Heart right ventricle (tissue), 16 donors: ENCODE measurements at places on chromosomes 2 and 18.

DNA sequence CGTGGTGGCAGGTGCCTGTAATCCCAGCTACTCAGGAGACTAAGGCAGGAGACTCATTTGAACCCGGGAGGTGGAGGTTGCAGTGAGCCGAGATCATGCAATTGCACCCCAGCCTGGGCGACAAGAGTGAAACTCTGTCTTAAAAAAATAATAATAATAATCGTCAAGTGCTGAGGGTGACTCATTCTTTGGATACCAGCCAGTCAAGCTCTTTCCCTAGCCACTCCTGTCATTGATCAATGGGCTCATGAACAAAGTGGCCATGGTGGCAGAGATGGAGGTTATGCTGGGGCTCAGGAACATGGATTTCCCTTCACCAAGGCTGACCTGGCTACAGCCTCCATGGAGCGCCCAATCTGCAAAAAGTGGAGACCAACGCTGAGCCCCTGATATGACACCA, 94.5 kb upstream of the HAAO start:
- H3K4me1 ChIP-seq, result no peaks in the 10 kb centered on the region
- H3K27me3 ChIP-seq, result no peaks in the 10 kb centered on the region
- H3K4me3 ChIP-seq, result no peak overlapping the region
- H3K36me3 ChIP-seq, result no peaks in the 10 kb centered on the region
- H3K27ac ChIP-seq, result no peak overlapping the region

DNA sequence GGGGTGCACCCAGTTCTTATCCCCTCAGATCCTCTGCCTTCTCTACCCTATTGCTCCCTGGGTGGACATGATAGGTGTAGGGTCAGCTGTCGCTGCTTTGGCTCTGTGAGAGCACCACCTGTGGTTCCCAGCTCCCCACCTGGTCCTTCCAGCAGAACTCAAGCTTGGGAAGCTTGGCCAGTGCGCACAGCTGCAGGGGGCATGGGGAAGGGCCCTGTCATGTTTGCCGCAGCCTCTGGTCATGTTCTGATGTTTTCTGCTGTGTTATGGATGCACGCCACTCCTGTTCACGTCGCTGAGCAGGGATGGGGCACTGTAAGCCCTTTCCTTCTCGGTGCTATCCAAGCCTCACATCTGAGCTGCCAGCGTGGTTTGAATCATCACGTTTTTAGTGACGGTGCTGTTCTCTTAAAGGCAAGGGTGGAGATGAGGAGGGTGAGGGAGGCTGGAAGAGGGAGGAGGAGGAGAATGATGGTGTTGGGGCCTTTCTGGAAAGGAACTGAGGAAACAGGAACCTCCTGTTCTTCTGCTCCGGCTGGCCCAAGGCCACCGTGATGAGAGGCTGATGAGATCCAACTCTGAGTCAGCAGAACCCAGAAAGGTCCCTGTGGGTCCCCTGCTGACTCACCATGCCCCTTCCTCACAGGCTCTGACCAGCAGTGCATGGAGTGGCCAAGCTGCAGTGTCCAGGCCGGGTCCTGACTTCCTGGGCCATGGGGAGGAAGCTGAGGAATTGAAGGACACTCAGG, 78.0 kb downstream of the LIPG start:
- H3K27ac ChIP-seq, result peak overlapping the region; percentile 40
- no peaks in the 10 kb centered on the region for H3K4me1 ChIP-seq
- H3K36me3 ChIP-seq, result no peaks in the 10 kb centered on the region

DNA sequence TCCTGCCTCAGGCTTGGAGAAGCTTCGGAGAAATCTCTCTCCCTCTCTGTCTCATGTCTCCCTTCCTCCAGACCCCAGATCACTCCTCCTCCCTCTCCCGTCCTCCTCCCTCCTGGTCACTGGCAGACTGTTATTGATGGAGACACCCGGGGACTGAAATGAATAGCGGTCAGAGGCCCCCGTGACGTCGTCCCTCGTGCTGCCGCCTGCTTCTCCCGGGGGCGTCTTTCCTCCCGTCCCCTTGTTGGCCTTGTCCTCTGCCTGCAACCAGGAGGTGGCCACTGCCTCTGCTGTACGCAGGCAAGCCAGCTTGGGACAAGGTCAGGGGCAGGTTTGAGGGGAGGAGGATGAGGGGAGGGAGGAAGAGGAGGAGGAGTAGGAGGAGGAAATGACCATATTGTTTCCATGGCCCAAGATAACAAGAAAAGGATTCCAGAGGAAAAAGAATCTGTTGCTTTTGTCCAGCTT, 78.2 kb downstream of the CELF4 start:
- no peak overlapping the region for H3K4me3 ChIP-seq
- no peaks in the 10 kb centered on the region for H3K36me3 ChIP-seq
- H3K27me3 ChIP-seq, result peaks cover 82% of the 10 kb centered on the region
- H3K4me1 ChIP-seq, result no peaks in the 10 kb centered on the region

- no peak for DNase-seq
- H3K27ac ChIP-seq, result no peak overlapping the region
- H3K36me3 ChIP-seq, result no peaks in the 10 kb centered on the region
- no peaks in the 10 kb centered on the region for H3K4me1 ChIP-seq
Observed at GRCh38 chr2:240785424-240786335, 34.3 kb downstream of the KIF1A start.

GRCh38 chr2:192159736-192160135, 35.0 kb downstream of the TMEFF2 start:
- H3K4me3 ChIP-seq, result no peak overlapping the region
- H3K27ac ChIP-seq, result no peak overlapping the region
- H3K27me3 ChIP-seq, result no peaks in the 10 kb centered on the region

GRCh38 chr2:140737006-140737405, 1393.8 kb downstream of the LRP1B start:
- no peak overlapping the region for H3K4me3 ChIP-seq
- DNase-seq, result no peak
- H3K27me3 ChIP-seq, result no peaks in the 10 kb centered on the region
- H3K4me1 ChIP-seq, result no peaks in the 10 kb centered on the region
- no peak overlapping the region for H3K27ac ChIP-seq

DNA sequence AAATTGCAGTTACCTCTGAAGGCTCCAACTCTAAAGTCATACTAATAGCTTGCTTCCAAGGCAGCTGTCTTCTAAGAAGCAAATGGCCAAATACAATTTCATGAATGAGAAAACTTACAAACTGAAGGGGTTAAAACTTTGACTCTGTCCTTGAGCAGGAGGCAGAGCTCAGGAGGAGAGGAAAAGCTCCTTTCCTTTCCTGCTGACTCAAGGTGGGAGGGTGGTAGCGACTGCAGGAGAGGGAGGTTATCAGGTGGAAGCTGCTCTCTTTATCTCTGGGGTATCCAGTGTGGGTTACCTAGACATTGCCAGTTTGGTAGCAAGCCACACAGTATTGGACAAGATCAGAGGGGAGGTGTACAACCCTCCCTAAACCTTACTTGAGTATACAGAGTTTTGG, 2.7 kb upstream of the EFEMP1 start:
- peaks cover 41% of the 10 kb centered on the region for H3K27me3 ChIP-seq
- H3K27ac ChIP-seq, result no peak overlapping the region
- DNase-seq, result no peak

- no peaks in the 10 kb centered on the region for H3K4me1 ChIP-seq
- no peak overlapping the region for H3K4me3 ChIP-seq
- H3K36me3 ChIP-seq, result no peaks in the 10 kb centered on the region
- no peak for DNase-seq
Observed at GRCh38 chr18:40152859-40153258, 1802.2 kb upstream of the PIK3C3 start.

DNA sequence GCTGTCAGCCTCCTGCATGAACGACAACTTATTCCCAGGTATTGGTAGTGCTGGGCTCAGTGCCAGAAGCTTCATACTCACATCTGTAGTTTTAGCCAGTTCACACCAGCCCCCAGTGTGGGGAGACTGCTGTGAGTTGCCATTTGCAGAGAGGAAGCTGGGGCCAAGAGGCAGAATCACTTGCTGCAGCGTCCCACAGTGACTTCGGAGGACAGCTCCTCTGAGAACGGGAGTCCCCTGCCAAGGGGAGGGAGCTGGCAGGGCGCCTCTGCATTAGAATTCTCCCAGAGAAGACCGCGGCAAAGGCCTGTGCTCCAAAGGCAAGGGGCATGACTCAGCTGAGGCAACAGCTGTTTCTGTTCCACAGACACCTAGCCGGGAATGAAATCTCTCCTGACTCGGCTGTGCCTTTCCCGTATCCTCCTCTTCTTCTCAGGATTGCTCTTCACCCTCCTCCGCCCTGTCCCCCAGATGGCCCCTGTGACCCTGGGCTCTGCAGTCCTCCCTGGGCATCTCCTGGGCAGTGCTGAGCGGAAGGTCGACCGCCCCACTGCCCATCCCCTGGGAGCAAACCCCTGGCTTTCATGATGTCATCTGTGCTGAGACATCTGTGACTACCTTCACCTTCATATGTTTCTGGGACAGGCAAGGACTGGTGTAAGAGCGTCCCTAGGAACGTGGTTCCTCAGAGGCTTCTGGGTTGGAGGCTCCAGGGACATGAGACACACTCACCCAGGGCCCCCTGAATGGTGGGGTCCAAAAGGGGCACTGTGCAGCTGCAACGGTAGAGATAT, 18.0 kb downstream of the MAL start:
- no peaks in the 10 kb centered on the region for H3K36me3 ChIP-seq
- peak overlapping the region; percentile 75 for H3K27ac ChIP-seq
- DNase-seq, result peak; percentile 89
- no peaks in the 10 kb centered on the region for H3K27me3 ChIP-seq

- no peak overlapping the region for H3K27ac ChIP-seq
- DNase-seq, result no peak
- H3K4me1 ChIP-seq, result no peaks in the 10 kb centered on the region
Observed at GRCh38 chr2:219886615-219887014, 259.2 kb downstream of the SLC4A3 start.

DNA sequence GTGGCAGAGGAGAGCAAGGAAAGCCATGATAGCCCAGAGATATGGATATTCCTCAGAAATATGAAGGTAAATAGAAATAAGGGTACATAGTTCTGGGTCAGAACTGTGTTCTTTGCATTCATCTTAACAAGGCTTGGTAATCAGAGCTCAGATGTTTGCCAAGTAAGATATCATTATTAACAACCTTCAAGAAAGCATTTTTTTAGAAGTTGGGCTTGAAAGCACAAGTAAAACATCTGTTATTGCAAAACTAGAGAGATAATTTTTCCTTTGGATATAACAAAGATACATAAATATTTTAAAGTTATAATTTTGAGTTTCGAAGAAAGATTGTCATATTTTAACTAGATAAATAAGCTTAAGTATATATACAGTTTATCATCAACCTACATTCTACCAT, 171.4 kb downstream of the ZNF804A start:
- H3K4me1 ChIP-seq, result no peaks in the 10 kb centered on the region
- no peak overlapping the region for H3K4me3 ChIP-seq
- H3K27ac ChIP-seq, result no peak overlapping the region
- DNase-seq, result no peak
- no peaks in the 10 kb centered on the region for H3K27me3 ChIP-seq
- no peaks in the 10 kb centered on the region for H3K36me3 ChIP-seq

DNA sequence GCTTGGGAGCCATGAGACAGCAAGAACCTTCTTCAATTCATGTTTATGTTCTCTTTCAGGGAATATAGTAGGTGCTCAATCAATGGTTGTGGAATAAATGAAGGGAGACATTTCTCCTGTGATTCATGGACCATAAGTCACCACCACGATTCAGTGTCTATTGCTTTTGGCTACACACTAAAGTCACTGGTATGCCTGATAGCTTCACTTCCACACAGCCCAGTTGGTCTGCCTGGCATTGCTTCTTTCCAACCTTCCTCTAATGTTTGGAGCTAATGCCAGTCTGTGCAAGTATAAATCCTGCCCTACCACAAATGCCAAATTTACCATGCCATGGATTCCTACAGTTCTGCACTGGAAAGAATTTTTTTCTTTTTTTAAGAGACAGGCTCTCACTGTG, 1.3 kb upstream of the CXCR1 start:
- no peak overlapping the region for H3K4me3 ChIP-seq
- no peaks in the 10 kb centered on the region for H3K36me3 ChIP-seq
- H3K27ac ChIP-seq, result no peak overlapping the region
- peaks cover 4% of the 10 kb centered on the region for H3K27me3 ChIP-seq
- DNase-seq, result no peak

GRCh38 chr18:10201659-10202058, 252.8 kb upstream of the APCDD1 start:
- DNase-seq, result no peak
- no peak overlapping the region for H3K27ac ChIP-seq
- no peaks in the 10 kb centered on the region for H3K27me3 ChIP-seq
- H3K36me3 ChIP-seq, result no peaks in the 10 kb centered on the region
- H3K4me1 ChIP-seq, result no peaks in the 10 kb centered on the region

GRCh38 chr2:177721087-177721486, 328.5 kb downstream of the AGPS start:
- H3K4me3 ChIP-seq, result no peak overlapping the region
- no peak for DNase-seq
- H3K36me3 ChIP-seq, result no peaks in the 10 kb centered on the region
- H3K27me3 ChIP-seq, result no peaks in the 10 kb centered on the region
- H3K27ac ChIP-seq, result no peak overlapping the region

- H3K4me3 ChIP-seq, result no peak within 1 kb of the TSS
- H3K4me1 ChIP-seq, result no peaks in the 10 kb centered on the region
- no peak for DNase-seq
- H3K27ac ChIP-seq, result no peak within 1 kb of the TSS
- no peaks in the 10 kb centered on the region for H3K36me3 ChIP-seq
Observed at GRCh38 chr2:233013027-233013461, at the start of gene NGEF. Gene NGEF (minus strand): TSS chr2:233013256. CDS start chr2:232974890, 38,366 bp downstream.

GRCh38 chr2:217919781-217920351, 82.9 kb downstream of the TNS1 start:
- H3K36me3 ChIP-seq, result peaks cover 45% of the 10 kb centered on the region
- no peak for DNase-seq
- H3K27me3 ChIP-seq, result no peaks in the 10 kb centered on the region
- peak overlapping the region; percentile 10 for H3K4me3 ChIP-seq
- H3K27ac ChIP-seq, result peak overlapping the region; percentile 98
- peaks cover 66% of the 10 kb centered on the region for H3K4me1 ChIP-seq

DNA sequence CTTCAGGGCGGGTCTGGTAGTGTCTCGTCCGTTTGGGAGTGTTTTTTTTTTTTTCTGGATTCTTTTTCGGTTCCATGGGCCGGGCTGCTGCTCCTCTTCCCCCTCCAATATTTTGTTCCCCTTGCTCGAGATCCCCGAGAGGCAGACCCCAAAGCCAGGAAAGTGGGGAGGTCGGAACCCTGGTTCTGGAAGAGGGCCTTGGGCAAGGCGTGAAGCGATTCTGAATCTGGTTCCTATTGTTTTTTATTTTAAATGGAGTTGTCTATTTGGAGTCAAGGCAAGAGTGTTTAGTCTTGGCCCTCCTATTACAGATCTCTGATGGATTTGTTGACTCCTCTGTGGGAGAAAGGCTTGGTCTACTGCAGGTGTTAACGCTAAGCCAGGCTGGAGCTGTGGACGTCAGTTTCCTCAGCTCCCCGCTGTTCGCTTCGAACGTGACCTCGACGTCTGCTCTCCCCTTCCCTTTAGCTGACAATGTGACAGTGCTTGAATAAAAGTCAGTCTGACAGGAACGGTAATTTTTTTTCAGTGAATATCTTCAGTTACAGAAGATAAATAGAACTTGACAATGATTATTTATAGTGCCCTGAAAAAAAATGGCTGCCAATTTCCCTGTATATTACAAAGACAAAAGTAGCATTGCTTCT, 683 bp upstream of the DNAJC27 start:
- peaks cover 1% of the 10 kb centered on the region for H3K36me3 ChIP-seq
- peak overlapping the region; percentile 67 for H3K4me3 ChIP-seq
- no peaks in the 10 kb centered on the region for H3K4me1 ChIP-seq
- peak; percentile 35 for DNase-seq
- no peaks in the 10 kb centered on the region for H3K27me3 ChIP-seq
- H3K27ac ChIP-seq, result peak overlapping the region; percentile 100

- no peaks in the 10 kb centered on the region for H3K27me3 ChIP-seq
- no peak for DNase-seq
- H3K27ac ChIP-seq, result peak overlapping the region; percentile 87
- H3K4me1 ChIP-seq, result no peaks in the 10 kb centered on the region
Observed at GRCh38 chr18:46097431-46097800, 680 bp downstream of the ATP5F1A start.

- DNase-seq, result peak; percentile 34
- peaks cover 28% of the 10 kb centered on the region for H3K4me1 ChIP-seq
- peak overlapping the region; percentile 97 for H3K27ac ChIP-seq
- H3K36me3 ChIP-seq, result no peaks in the 10 kb centered on the region
- H3K4me3 ChIP-seq, result peak overlapping the region; percentile 82
Observed at GRCh38 chr2:150486539-150487484, 655 bp downstream of the RND3 start.
